ENCODE measurements at places on chromosomes 5 and 9.
A peak's percentile ranks its signal among the peaks of the same experiment; 100 is the strongest.

- no peak for DNase-seq
Measured at GRCh38 chr5:107103522-107103921, 567.2 kb downstream of the EFNA5 start.

DNA sequence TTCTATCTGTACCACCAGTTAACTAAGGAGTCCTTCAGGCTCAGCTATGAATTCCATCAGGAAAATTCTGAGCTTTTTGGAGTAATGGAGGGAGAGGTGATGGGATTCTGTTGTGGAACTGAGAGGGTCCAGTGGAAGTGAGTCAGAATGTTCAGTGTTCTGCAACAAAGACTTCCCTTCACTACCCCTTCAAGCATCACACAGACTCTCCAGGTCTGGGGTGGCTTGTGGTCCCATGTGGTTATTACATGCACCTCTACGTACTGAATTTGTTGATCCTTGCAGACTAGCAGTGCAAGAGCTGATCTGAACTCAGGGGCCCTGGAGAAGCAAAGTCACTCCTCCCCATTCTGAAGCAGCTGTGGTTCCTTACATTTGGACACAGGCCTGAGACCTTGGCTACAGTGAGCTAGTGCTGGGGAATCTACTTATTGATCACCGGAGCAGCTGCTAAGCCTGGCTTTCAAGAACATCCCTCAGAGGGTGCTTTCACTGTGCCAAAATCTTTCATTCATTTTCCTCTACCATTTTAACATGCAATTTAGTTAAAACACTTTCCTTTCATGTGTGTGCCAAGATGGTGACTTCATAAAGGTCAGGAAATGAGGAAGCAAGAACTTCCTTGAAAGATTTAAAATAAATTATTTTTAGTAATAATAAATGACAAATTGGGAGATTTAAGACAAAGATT, 75.0 kb upstream of the TNC start:
- no peak for DNase-seq

GRCh38 chr5:22033066-22033465, 820.1 kb downstream of the CDH12 start:
- no peak for DNase-seq

DNA sequence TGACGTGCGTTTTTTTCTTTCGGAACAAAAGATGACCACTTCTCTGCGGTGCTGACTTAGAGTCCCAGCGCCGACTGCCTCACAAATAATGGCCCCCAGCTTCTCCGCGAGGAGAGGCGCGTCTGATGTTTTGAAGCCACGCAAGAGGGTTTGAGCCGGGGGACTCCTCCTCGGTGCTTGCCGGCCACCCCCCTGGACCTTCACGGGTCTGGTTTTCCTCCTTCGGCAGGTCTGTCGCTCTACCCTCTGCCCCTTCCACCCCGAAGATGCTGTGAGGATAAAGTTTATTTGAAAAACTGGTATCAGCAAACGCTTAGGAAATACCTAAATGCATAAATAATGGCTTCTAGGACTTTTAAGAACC, 584 bp downstream of the USP20 start:
- no peak for DNase-seq

DNA sequence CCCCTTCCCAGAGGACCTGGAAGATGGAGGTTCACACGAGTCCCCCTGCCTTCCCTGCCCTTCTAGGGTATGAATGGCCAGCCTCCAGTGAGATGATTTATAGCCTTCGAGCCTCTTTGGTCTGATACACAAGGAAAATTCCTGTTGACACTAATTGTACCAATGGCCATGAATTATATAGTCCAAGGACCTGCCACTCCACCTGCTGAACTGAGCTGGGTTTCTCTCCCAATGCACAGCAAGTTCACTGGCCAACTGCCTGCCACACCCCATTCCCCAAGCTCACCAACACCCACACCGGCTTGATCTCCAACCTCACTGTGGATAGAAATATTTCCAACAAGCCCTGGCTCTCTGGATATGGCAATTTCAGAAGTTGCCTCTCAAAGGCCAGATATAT, 9.3 kb upstream of the ADRA1B start:
- no peak for DNase-seq

DNA sequence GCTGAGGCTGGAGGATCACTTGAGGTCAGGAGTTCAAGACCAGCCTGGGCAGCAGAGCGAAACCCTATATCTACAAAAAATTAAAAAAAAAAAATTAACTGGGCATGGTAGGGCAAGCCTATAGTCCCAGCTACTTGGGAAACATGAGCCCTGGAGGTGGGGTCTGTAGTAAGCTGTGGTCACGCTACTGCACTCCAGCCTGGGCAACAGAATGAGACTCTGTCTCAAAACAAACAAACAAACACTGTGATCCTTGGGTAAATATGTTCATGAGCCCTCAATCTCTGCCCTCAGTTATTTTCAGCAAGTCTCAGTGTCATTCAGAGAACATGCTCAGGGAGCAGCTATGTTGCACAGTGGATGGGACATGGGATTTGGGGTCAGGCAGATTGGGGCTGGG, 76.2 kb downstream of the PTTG1 start:
- DNase-seq: no peak

GRCh38 chr9:27487128-27487640, 36.9 kb upstream of the IFNK start:
- no peak for DNase-seq

- no peak for DNase-seq
Measured at GRCh38 chr5:127563136-127563535, 45.7 kb downstream of the PRRC1 start.

DNA sequence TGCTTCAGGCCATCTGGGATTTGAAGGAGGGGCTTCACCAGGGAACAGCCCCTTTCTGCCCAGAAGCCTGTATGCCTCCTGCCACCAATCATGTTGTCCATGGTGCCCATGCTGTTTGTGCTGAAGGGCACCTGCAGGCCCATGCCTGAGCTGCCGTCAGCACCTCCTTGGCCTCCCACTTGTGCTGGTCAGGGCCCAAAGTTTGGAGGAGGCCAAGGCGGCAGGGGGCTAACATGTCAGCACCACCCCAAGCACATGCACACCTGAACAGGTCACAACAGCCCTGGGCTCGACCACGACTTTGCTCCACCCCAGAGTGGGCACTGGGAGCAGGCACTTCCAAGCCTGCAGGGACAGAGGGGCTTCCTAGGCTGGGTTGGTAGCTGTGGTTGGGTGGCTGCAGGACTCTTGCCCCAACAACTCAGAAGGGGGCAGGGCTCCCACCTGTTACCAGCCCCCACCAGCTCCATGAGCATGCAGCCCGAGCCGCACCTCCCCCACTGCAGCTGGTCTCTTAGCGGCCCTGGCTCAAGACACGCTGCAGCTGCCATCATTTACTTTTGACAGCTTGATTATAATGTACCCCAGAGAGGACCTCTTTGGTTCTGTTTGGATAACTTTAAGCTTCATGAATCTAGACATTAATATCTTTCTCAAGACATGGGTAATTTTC, 19.8 kb upstream of the NFIL3 start:
- DNase-seq: no peak

GRCh38 chr5:32193591-32193990, 19.5 kb upstream of the GOLPH3 start:
- peak; percentile 60 for DNase-seq

DNA sequence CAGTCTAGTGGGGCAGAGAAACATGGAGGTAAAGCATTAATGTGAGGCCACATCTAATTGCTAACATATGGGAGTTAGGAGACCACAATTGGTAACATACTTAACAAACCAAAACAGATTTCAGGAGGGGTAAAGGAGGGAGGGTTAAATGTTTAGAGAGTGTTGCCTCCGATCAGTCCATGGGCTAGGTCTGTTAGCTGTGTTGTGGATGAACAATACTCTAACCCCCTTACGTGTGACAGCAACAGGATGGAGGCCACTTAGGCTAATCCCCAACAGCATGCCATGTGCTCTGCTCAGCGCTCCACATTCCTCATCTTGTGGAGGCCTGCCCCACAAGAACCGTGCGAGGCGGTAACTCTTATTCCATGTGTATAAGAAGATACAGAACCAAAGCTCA, 167.0 kb downstream of the CRB2 start:
- no peak for DNase-seq

DNA sequence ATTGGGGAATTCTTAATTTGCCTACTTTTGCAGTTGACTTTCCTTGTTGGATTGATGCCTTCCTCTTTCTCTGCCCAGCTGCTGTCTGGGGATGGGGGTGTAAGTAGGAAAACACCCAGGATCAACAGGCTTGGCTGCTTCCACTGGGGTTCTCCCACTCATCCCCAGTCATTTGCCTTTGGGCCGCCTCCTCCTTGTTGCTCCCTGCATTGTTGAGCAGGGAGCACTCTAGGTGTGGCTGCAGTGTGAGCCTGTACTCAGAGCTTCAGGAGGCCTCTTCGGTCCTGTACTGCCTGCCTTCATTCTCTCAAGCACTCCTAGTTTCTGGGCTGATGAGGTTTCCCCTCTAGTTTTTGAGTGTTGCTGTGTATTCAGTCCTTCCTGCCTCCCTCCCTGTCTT, 12.1 kb downstream of the RHOBTB3 start:
- no peak for DNase-seq

- DNase-seq: no peak
Measured at GRCh38 chr9:133207021-133207531, 2.0 kb downstream of the OBP2B start.

DNA sequence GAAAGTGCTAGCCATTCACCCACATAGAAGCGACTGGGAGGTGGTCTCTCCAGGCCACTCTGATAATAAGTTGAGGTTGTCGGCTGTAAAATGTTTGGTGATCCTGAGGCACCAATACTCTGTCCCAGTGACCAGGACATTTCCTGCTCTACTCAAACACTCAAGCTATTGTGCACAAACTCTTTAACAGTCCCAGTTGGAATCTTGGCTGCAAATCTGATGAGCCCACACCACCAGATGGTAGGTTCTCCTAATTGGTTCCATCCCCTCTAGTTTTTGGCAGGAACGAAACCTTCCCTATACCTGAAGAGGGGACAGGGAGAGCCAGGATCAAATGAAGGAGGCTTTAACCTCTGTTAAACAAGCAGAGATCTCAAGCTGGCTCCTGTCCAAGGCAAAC, 14.3 kb downstream of the GRIA1 start:
- no peak for DNase-seq

DNA sequence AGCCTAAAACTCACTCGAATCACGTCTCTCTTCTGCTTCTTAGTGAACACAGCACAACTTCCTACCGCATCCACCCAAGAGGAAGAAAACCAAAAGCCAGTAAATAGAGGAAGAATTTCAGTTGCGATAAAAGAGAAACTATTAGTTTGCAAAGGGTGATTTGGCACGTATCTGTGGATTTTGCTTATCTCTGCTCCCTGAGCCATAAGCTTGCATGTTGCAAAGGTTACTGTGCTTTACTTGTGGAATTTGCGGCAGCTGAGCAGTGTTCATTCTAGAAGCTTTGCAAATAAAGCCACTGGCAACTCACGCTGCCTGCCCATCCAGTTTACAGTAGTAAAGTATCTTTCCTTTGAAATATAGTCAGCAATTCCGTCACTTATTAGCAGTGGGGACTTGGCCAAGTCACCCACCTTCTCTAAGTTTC, 149.0 kb upstream of the PCA3 start:
- DNase-seq: no peak

- DNase-seq: no peak
Measured at GRCh38 chr9:80156756-80157472, 585.1 kb downstream of the TLE4 start.

- DNase-seq: no peak
Measured at GRCh38 chr5:135571902-135572301, 6.9 kb downstream of the CXCL14 start.

DNA sequence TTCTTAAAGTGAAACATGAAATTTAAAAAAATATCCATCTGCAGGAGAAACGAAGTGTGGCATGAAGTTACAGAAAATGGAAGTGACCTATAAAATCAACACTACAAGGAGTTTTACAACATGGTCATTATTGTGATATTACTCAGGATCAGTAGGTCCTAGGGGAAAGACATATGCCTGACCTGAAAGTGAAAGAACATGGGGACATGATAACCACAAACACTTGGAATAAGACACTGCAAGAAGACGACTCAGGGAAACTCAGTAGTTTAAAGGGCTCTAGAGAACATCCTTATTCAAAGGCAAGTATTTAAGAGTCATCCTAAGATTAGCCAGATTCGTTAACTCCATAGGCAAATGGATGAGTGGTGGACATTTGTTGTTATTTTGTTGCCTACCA, 19.9 kb upstream of the LPAR1 start:
- no peak for DNase-seq

GRCh38 chr9:133604856-133605255, 4.3 kb downstream of the FAM163B start:
- DNase-seq: no peak

All from stromal cell of bone marrow (primary cell).